ENCODE measurements at places on chromosomes 11 and 22.

- no peak for DNase-seq
Measured at GRCh38 chr11:130516554-130517505, 68.4 kb downstream of the ADAMTS15 start.

DNA sequence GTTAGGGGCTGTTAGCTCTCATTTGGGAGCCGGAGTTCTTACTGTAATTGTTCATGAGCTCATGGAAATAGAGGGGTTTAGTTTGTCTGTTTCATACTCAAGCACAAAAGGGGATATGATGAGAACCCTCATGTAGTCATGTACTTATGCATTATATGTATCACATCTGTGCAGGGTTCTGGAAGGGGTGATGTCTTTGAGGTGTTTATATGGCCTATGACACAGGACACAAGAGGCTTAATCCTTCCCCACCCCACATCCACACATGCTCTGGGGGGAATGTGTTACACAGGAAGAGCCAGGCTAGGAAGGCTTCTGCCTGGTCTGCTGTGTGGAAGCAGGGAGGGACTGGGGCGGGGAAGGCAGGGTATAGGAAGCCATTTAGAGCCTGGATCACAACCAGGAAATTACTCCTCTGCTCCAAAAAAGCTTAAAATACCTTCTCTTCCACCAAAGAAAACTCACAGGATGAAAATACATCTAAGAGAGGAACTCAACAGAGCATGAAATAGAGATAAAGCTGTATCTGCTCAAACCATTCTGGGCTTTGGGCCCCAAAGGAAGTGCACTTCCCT is 316.1 kb downstream of the TMEM135 start:
- DNase-seq = no peak

GRCh38 chr11:14323118-14323676 is 35.8 kb downstream of the RRAS2 start:
- DNase-seq = no peak

- no peak for DNase-seq
Measured at GRCh38 chr11:22342211-22343031, 4.2 kb downstream of the SLC17A6 start.

DNA sequence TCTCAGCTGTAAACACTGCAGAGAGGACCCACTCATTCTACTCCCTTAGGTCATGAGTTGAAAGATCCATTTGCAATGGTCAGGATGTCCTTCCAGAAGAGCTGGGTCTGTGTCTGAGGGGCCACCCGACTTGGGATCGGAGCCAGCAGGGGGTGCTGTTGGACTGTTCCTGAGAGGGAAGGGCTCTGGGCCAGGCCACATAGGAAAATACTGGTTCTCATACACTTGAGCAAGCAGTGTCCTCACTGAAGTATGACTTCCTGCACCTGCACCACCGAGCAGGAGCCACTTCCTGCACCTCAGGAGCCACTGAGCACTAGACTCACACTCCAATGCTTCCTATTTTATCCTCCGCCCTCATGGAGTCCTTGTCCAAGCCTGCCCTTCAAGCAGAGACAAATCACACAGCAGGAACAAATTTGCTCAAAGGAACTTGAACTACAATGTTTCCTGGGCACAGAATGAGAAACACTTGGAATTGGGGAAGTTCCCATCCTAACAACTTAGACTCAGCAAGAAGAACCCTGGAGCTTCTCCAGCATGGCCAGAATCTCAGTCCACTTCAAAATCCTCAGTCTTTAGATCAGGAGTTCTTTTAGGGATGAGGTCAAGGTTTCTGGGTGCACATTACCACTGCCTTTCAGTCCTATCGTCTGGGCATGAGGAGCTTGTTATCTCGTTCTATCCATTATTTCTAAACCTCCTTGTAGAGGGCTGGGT is 36.6 kb upstream of the VPREB1 start:
- DNase-seq = peak; percentile 55

- DNase-seq = no peak
Measured at GRCh38 chr11:61152816-61153592, 8.2 kb downstream of the VPS37C start.

GRCh38 chr22:19066531-19067271 is 55.5 kb downstream of the DGCR2 start:
- no peak for DNase-seq
